Right renal cortex interstitium (tissue), 3 donors: ENCODE measurements at places on chromosomes 7 and 10. TPM values are rescaled to one million over a fixed set of nuclear protein-coding genes. Genes with fewer than 3 reads are reported as not detected.

The PNLIPRP2 gene
- polyA plus RNA-seq = not detected

The LRMDA gene
- 21.2 TPM for polyA plus RNA-seq

The TUBB8 gene
- 0.43 TPM for polyA plus RNA-seq

The INPP5F gene
- 50.6 TPM for polyA plus RNA-seq

The ASZ1 gene
- not detected for polyA plus RNA-seq

The CFAP69 gene
- 16.7 TPM for polyA plus RNA-seq

The MUC12 gene
- not detected for polyA plus RNA-seq

The TWIST1 gene
- polyA plus RNA-seq = 5.3 TPM

The FAM25A gene
- polyA plus RNA-seq = not detected

The EXOC6 gene
- polyA plus RNA-seq = 20.7 TPM

The KEL gene
- 1.8 TPM for polyA plus RNA-seq

The BRAF gene
- polyA plus RNA-seq = 26.3 TPM

The MSRB2 gene
- 51.5 TPM for polyA plus RNA-seq

The CFAP43 gene
- 17.5 TPM for polyA plus RNA-seq

The PRPS1L1 gene
- not detected for polyA plus RNA-seq

The CALHM1 gene
- polyA plus RNA-seq = 0.08 TPM

The TMEM139 gene
- 64.3 TPM for polyA plus RNA-seq

GRCh38 chr7:136045181-136045580 lies 68.0 kb upstream of the MTPN start:
- no peak for DNase-seq

GRCh38 chr7:33861947-33862346 lies 43.4 kb upstream of the BMPER start:
- DNase-seq = no peak

DNA sequence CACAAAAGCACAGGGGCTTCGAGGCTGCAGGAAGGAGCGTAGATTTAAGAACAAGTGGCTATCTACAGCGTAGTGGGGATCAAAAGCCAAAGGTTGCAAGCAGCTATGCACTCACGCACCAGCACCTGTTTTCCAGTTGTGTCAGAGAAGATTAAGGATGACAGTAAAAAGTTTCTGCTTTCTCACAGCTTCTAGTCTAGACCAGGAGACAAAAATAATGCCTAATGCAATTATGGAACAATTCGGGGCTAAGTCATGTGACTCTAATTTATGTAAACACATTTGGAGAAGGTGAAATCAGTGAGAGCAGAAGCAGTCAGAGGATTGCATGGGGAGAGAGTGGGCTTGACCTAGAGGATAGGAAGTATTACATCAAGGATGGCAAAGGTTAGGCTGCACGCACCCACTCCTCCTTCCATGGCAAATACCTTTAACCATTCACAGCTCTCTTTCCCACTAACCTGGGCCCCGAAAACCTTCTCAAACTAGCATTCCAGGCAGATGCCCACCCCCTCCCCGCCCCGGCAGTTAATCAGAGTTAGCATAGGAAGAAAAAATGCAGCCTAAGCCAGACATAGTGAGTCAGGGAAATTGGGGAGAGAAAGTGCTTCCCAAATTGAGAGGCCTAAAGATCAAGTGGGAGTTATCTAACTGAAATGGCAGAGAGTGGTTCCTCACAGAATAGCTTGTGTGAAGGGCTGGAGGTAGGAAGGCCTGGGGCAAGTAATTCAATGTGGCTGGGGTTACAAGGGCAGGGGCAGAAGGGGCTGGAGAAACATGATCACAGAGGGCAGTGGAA lies 48.2 kb upstream of the GPAM start:
- DNase-seq = no peak

DNA sequence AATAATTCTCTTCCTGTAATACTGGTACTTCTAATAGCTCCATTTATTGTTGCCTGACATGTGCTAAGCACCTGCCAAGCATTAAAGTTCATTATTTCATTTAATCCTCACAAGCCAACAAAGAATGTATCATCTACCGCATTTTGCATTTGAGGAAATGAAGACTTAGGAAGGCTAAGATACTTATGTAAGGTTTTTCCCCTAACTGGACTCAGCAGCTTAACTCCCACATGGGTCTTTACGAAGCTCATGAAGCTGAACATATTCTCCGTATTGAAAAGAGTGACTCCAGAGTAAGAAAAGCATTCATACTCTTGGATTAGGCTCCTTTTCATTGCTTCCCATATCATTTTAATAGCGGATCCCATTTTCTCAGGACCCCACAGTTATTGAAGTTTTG lies 155.7 kb upstream of the TMEM72 start:
- no peak for DNase-seq

DNA sequence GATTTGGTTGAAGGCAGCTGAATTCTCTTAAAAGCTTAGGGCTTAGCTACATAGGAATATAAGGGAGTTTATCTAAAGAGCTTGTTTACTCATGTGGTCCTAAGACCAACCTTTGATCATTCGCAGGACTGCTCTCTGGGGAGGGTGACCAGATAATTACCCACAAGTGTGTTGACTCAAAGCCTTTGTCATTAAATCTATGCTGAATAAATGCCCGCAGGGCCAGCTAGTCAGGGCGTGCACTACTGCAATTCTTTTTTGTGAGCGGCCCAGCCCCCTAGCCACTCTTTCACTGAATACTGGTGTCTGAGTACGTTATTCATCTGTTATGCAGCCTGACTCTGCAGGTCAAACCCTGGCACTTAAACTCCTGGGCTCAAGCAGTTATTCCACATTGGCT lies 69.6 kb downstream of the AKAP9 start:
- no peak for DNase-seq

GRCh38 chr10:76285012-76285411 lies 853.6 kb downstream of the LRMDA start:
- no peak for DNase-seq

GRCh38 chr7:154623399-154623798 lies 379.5 kb downstream of the PAXIP1 start:
- no peak for DNase-seq

DNA sequence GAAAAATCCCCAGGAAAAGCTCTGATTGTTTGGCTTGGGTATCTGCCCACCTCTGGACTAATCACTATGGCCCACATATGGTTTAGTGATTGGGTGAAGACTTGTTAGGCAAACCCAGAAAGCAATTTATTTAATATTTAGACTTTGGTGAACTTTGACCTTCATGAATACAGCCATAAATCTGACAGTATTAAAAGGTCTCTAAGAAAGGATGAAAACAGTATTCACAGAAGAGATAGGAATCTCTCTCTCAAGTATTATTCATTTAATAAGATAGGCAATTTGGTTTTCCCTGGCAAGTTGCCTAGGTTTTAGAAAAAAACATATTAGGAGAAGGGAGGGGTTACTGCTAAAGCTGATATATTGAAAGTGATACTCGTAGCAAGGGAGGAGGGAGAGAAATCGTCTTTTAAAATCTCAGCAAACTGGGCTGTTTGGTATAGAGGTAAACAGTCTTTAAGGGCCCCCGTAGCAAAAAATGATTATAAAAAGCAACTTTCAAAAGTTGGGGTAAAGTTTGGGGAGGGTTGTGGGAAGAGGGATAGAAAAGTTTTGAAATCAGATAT lies 57.1 kb downstream of the LSMEM1 start:
- no peak for DNase-seq

- no peak for DNase-seq
These were observed 1.8 kb downstream of the ZMYND11 start for GRCh38 chr10:137031-137430.

DNA sequence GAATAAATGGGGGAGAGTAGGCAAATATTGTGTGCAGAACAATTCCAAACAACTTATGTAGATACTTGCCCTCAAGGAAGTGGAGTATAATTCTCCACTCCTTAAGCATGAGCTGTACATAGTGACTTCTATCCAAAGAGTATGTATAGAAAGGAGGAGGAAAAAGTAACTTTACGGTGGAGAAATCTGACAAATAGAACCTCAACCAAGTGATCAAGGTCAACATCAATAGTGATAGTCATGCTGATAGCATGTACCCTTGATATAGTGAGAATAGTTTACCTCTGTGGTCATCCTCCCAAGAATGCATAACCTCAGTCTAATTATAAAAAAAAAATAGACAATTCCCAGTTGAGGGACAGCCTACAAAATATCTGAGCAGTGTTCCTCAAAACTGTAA lies 89.1 kb upstream of the NANOS1 start:
- no peak for DNase-seq

- DNase-seq = no peak
These were observed 10.4 kb upstream of the WIPF3 start for GRCh38 chr7:29795696-29796580.

DNA sequence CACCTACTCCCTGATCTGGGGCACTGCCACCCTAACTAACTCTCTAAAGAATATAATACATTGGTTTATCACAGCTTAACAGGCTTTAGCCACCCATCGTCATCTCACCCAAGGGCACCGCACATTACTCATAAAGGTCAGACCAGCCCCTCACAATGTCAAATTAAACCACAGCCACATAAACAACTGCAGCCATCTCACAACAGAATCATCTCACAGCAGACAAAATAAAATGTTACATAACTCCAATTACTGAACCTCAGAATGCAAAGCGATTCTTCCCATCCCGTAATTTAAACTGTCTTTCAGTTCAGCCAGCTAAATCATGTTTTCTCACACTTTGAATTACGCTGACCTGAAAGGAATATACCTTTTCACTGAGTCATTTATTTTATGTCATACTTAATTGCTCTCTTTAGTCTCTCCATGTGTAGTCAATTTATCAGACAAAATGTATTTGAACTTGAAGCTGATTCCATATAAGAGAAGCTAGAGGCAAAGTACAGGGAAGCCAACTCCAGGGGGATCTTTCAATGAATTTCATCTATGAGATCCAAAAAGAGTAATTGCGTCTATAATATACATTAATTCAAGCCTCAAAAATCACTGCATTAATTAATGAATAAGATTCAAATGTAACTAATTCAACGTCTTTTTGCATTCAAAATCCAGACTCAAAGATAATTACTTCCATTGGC lies 96.9 kb upstream of the NEBL start:
- no peak for DNase-seq

GRCh38 chr7:38311329-38311937 lies 38.0 kb upstream of the TARP start:
- DNase-seq = no peak

GRCh38 chr10:78727251-78727650 lies 341.5 kb upstream of the ZMIZ1 start:
- no peak for DNase-seq

DNA sequence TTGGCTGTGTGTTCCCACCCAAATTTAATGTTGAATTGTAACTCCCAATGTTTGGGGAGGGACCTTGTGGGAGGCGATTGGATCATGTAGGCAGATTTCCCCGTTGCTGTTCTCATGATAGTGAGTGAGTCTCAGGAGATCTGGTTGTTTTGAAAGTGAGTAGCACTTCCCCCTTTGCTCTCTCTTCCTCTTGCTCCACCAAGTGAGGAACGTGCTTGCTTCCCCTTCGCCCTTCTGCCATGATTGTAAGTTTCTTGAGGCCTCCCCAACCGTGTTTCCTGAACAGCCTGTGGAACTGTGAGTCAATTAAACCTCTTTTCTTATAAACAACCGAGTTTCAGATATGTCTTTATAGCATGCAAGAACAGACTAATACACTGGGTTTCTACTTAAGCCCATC lies 176.3 kb downstream of the CDK14 start:
- no peak for DNase-seq

DNA sequence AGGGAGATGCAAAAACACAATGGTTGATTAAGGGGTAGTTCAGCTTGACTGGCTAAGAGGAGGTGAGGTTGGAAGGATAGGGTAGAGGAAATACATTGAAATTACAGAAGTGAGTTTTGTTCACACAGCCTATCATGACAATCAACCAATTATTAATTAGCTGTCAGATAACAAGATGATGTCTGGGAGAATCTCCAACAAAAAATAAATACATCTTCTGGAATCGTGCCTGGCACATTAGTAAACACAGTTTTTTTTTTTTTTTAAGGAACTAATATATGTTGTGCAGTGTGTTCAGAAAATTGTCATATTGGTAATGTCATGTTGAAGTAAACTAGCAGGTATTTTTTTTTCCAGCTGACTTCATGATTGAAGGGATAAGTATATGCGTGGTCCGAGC lies 171.8 kb downstream of the VTI1A start:
- no peak for DNase-seq

DNA sequence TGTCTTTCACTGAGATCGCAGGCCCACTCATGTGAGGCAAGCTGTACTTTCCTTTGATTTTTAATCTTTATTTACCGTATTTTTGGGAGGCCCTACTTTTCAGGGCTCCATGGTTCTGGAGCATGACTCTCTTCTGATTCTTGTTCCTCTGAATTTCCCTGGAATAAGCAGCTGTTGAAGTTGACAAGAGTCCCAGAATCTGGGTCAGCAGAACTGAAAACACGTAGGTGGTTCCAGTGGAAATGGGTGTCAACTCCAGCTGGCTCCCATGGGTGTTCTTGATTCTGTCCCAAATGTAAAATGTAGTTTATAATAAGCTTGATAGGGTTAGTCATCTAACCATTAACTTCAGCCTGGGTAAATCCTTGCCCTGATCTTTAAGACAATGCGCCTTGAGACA lies 409.4 kb downstream of the GATA3 start:
- DNase-seq = no peak

DNA sequence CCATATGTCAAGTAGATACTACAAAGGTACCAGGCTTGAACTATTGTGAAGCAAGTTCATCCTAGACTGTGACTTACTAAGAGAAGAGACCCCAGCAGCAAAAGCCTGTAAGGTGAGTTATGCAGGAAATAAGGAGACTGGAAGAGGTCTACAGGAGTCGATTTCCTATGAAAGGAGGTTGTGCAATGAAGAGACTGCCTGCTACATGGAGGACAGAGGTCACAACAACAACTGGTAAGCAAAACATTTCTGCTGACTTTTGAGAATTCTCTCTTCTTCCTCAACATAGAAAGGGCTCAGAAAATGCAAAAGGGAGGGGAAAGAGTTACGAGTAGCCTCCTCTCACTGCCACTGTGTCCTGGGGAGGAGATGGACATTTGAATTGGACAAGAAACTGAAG lies 42.4 kb downstream of the PDK4 start:
- DNase-seq = no peak
